ENCODE measurements at places on chromosomes 1 and 21.

GRCh38 chr1:24421502-24421901 is 5.9 kb downstream of the NIPAL3 start:
- no peak for DNase-seq

- no peak for DNase-seq
Observed at GRCh38 chr1:101410048-101410878, 173.4 kb downstream of the S1PR1 start.

- no peak for DNase-seq
Observed at GRCh38 chr1:188218289-188218688, 1389.5 kb downstream of the PLA2G4A start.

DNA sequence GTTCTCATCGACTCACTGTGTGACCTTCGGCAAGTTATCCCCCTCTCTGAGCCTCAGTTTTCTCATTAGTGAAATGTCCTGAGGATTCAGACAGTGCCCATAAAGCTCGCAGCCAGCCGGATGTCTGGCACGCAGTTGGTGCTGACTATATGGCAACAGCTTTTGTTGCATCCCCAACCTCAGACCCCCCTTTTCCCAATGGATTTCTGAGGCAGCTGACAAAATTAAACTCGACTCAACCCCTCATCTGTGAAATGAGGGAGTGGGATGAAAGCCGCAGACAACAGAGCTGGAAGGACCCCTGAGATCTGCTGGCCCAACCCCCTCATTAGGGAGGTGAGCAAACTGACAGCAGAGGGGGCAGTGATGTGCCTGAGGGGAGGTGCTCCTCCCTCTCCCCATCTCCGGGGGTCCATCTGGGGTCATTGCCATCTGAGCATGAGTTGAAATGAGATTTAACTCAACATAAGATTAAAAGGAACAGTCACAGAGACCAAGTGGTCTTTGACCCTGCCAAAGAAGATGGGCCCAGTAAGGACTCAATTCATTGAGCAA is 40.4 kb downstream of the NKAIN1 start:
- no peak for DNase-seq

GRCh38 chr1:245715970-245716369 is 561.2 kb downstream of the KIF26B start:
- no peak for DNase-seq

DNA sequence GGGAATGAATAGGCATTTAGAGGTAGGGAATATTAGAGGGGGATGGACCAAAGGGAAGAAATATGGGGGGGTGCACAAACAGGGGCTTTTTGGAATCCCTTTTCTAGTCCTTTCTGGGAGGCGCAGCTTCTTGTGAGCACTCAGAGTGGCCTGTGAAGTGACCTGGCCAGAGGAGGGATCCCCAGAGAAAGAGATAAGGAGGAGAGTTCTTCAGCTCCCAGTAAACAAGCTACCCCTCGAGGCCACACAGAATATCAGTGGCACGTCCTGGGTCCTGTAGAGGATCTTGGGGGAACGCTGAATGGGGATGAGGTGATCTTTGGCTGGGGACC is 19.4 kb downstream of the VANGL2 start:
- no peak for DNase-seq

- DNase-seq = no peak
Observed at GRCh38 chr1:199449221-199449620, 578.3 kb upstream of the NR5A2 start.

DNA sequence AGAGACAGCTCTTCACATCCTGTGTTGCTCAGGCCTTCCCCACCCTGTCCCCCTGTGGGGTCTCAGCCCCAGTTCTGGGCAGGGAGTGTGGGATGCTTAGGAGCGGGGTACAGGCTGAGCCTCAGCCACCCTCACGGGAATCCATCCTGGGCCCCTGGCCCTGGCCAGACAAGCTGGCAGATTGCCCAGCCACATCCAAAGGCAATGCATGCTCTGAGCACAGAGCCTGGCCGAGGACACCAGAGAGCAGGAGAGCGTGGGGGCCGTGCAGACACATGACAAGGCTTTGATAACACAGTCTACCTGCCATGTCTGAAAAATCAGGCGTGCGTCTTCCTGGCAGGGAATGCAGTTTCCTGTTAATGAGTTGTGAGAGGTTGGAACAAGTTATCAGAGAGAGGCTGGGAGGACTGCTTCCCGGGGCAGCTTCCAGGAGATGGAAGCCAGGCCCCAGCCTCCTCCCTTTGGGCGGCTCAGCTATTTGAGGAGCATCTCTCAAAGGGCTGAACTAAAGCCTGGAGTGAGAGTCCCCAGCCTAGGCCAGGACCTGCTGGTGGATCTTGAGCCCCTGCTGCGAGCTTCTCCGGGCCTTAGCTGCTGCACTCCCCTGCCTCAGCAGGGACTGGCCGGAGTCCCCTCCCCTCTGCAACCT is 72.2 kb upstream of the SELENON start:
- no peak for DNase-seq

DNA sequence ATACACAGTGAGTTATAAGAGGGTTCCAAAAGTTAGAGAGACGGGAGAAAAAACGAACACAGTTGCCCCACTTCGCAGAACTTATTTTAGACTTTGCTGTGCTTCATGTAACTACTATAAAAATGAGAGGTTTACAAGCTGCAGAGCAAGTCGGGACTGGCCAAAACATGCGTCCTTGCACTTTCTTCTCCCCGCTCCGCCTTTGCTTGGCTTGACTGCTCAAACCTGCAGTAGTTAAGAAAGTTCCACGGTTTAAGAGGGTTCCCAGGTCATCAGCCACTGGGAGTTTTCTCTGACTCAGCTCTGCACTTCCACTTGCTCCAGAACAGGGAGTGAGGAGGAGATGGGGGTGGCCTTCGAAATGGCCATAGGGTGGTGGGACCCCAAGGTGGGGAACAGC is 36.2 kb downstream of the CLIC6 start:
- no peak for DNase-seq

DNA sequence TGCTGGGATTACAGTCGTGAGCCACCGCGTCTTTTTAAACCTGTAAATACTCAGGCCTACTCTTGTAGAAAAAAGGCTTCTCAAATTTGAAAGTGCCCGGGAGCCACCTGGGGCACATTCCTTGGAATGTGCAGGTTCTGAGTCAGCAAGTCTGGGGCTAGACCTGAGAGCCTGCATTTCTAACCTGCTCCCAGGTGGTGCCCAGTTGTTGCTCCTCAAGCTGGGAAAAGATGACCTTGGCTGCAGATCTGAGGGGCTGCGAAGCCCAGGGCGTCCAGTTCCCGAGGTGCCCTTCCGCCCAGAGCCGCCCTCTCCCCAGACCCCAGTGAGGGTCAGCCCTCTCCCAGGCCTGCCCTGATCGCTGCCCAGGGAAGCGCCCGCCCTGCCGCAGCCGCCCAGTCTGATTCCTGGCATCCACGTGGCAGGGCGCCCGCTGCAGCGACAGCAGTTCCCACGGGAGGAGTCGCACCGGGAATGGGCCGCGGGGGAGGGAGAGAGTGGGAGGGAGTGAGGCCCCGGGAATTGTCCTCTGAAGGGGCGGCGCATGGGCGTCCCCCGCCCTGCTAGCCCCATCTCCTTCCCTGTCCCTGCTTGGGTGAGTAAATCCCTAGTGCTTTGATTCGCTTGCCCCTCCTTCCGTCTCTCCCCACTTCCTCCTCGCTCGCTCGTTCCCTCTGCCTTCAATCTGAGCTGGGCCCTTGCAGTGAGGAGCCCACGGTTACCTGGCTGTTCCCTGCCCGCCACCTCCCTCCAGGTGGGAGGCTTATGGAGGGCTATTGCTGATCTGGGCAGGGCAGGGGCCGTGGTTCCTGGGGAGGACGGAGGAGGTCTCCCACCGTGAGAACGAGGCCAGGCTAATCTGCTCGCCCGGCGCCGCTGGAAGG is 18.8 kb upstream of the TENT5B start:
- no peak for DNase-seq

GRCh38 chr21:43322805-43323204 is 104.1 kb downstream of the SIK1 start:
- no peak for DNase-seq

DNA sequence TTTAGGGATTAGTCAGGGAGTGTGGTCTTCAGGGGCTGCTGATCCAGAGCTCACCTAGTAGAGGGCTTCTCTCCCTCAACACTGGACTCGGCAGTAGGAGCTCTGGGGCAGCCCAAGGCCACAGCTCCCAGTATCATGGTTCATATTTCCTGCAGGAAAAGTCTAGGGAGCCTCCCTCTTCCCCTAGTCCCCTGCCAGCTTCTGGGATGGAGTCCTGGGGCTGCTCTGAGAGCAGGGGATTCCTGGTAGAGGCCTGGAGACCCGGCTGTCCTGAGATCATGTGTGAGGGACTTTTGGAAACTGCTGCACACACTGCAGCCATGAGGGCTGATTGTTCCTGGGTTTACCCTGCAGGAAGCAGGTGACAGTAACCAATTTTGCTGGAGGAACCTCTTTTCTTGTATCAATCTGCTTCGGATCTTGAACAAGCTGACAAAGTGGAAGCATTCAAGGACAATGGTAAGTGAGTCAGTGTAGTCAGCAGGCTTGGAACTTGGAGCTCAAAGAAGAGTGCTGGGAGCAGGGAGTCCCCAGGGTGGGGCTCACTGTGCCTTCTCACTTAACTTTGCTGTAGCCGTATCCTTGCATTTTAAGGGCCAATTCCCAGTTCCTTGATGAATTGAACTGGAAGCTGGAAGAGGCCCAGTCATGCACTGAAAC is 16.3 kb downstream of the STRIP1 start:
- DNase-seq = no peak

DNA sequence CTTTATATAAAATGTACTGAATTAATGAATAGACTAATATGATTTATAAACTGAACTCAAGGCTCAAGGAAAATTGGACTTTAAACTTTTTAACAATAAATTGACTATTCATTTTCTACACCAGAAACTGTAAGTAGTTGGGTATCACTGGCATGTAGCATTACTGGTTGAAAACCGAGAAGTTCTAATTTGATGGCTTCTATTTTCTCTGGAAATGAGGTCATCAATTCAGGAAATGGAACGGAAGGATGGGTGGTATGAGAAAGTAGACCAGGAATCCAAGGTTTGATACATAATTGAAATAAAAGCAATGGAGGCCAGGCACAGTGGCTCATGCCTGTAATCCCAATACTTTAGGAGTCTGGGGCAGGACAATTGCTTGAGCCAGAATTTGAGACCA is 50.4 kb downstream of the RERE start:
- no peak for DNase-seq

- no peak for DNase-seq
Observed at GRCh38 chr1:47931395-47931794, 65.8 kb downstream of the TRABD2B start.

- DNase-seq = no peak
Observed at GRCh38 chr1:182367926-182368325, 23.7 kb downstream of the GLUL start.

- DNase-seq = no peak
Observed at GRCh38 chr1:56676571-56677035, 31.5 kb downstream of the PRKAA2 start.

- DNase-seq = no peak
Observed at GRCh38 chr21:37765221-37765900, 150.9 kb downstream of the KCNJ6 start.

GRCh38 chr1:9069326-9070100 is at the start of gene SLC2A5:
Gene SLC2A5, minus strand, starts transcription at chr1:9069635. Its CDS starts 99 bp downstream, at chr1:9069536.
- DNase-seq = no peak

- no peak for DNase-seq
Observed at GRCh38 chr1:54105080-54105479, 47.7 kb downstream of the CDCP2 start.

- no peak for DNase-seq
Observed at GRCh38 chr1:29584776-29585175, 348.5 kb downstream of the PTPRU start.

DNA sequence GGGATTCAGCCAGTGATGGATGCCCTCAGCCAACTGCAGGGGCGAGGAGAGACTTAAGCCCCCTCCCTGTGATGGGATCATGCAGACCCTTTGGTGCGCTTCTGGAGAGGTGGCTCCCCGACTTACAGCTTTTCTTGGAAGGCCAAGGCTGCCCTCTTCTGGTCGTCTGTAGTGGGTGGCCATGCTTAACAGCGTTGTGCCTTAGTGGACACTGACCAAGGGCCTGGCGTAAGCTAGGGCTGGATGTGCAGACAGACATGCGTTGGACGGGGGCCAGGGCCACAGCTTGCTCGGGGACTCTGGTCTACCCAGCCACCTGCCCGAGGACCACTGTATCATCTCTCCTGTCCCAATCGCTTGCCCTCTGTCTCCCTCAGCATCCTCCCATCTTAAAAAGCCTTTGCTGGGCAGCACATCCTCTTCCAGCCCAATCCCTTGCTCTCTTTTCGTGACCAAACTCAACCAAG is 5.5 kb downstream of the AZIN2 start:
- DNase-seq = peak; percentile 74

DNA sequence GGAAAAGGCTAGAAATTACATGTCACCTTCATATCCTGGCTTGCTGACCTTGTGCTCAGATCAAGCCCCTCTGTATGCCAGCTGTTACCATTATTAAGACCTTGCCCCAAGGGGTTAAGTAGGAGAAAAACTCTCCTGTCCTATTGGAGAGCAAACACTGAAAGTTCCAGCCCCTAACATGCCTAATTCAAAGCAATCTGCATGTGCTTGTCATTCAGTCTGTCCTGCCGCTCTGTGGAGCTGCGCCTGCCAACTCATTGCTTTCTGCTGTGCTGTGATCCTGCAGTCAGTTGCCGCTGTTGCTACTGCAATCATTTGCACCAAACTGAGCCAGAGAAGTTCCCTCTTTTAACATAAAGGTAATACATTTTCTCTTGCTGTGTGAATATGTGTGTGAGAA is 113.4 kb downstream of the DISP1 start:
- peak; percentile 94 for DNase-seq

- no peak for DNase-seq
Observed at GRCh38 chr1:246794048-246794827, 70.0 kb downstream of the SCCPDH start.

GRCh38 chr1:21911205-21912001 is 25.7 kb downstream of the HSPG2 start:
- DNase-seq = no peak

DNA sequence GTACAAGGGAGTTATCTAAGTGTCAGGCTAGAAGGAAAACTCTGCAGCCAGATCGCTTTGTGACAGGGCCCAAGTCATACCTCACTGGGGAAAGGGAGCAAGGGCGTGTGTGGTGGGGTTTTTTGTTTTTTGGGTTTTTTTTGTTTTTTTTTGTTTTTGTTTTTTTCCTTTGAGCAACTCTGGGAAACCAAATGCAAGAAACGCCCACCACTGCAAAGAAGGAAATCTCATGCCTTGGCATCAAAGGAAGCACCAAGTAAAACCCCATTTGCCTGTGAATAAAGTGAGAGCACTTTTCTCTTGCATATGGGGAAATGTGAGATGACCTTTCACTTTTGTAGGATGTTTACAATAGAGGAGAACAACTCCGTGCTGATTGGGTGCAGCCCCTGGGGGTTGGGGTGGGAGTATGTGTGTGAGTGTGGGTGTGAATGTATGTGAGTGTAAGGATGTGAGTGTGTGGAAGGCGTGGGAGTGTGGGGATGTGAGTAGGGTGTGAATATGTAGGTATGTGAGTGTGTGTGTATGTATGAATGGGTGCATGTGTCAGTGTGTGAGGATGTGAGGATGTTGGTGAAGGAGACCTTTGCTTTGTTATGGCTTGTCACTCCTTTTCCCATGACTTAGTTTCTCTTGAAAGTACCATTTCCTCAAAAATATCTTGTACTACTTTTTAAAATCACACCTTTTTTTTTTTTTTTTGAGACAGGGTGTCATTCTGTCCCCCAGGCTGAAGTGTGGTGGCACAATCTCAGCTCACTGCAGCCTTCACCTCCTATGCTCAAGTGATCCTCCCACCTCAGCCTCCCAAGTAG is 34.6 kb downstream of the IL12RB2 start:
- no peak for DNase-seq

Data from NCI-H2081 (cell line).